Cardiac muscle cell (in vitro differentiated cells and primary cell): ENCODE measurements at places on chromosomes 1 and 21.

GRCh38 chr21:33964706-33965325 lies 49.2 kb upstream of the ATP5PO start:
- DNase-seq, result no peak

- no peak for DNase-seq
Measured at GRCh38 chr1:199733125-199733524, 294.4 kb upstream of the NR5A2 start.

GRCh38 chr1:205577874-205578658 lies 53.7 kb downstream of the ELK4 start:
- no peak for DNase-seq

DNA sequence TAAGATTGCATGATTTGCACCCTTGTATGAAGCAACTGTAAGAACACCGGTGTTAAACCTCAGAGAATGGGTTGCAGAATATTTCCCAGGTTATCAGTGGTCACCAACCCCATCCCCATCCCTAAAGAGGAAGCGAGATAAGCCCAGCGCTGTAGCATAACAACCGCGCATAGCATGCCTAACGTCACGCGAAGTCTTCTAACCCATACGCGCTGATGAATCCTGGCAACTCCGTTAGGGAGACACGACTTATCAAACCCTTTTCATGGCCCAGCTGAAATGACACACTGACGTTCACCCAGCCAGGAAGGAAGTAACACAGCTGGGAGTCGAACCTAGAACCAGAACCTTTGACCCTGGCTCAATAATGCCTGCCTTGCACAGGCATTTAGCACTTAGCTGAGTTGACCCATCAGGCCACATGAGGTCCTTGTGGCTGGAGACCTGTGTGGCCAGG lies 24.2 kb downstream of the TMEM51 start:
- no peak for DNase-seq
